ENCODE measurements at places on chromosomes 2 and 18. TPM values are rescaled to one million over a fixed set of nuclear protein-coding genes. Genes with fewer than 3 reads are reported as not detected.

- DNase-seq = no peak
Measured at GRCh38 chr2:68832233-68832869, 38.8 kb downstream of the BMP10 start.

Gene PID1
- 1.8 TPM for polyA plus RNA-seq

GRCh38 chr2:190379249-190379964 lies 28.7 kb upstream of the MFSD6 start:
- no peak for DNase-seq

- DNase-seq = no peak
Measured at GRCh38 chr18:51621864-51622160, 424.3 kb upstream of the MEX3C start.

DNA sequence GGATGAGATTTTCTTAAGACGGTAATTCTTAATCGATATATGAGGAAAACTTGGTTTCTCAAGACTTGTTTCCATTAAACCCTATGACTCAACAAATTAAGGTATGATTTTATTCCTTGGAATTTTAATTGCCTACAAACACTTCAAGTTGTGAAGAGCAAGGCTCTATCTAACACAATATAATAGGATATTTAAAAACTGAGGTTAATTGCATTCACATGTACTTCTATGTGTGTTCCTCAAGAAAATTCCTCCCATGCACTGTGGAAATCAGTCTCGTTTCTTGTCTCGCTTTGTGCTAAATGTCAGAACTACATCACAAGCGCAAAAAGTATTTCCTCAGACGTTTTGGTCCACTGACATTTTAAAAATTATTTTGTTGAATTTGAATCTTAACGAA lies 109.6 kb upstream of the UNC80 start:
- DNase-seq = no peak

DNA sequence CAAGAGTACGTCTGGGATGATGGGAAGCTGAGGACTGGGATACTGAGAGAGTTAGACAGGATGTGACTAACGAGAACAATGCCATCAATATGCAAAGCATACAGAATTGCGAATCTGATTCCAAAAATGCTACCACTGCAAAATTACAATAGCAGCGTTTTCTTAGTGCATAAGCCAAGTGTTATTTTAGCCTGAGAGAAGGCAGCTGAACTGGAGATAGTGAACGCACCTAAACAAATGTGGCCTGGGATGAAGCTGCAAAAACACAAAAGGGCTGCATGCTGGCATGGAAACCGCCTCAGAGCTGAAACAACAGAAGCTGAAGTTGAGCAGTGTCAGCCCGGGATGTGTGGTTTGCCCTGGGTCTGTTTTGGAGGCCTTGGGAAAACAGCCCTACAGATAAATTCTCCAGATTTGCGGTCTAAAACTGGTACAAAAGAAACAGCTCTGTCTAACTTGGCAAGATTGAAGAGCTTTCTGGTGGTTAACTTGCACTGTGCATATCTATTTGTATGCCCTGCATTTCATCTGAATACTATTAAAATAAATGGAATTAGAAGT lies 45.5 kb downstream of the LYPD6 start:
- no peak for DNase-seq

- DNase-seq = no peak
Measured at GRCh38 chr2:68553098-68553497, 85.7 kb downstream of the APLF start.

DNA sequence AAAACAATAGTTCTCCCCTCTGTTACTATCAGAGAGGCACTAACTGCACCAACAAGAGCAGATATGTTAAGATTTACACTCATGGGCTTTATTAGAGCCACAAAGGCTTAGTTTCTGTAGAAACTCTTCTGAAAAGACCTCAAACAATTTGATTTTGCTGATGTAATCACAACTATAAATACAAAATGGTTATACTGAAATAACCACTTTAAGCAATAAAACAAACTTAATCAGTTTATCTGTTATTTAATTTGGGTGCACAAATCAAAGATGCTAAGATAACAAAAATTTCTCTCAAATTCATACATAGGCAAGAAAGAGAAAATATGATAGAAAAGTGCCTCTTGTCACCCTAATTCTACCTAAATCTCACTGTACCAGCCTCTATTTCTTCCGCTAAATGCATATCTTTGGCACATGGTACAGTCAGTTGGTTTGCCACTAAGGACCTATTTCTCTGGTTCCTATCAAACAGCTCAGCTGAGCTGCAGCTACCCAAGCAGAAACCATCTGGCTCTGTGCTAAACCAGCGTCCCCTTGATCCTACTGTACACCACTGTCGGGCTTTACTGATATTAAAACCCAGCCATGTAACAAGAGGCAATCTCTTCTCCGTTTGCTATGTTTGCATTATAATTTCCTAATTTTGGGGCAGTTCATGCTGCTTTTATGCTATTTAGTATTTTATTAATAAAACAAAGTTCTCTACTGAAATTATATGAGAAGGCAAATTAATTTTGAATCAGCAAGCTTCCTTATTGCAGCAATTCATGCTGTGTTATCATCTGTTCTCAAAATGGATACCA lies 60.1 kb downstream of the CWC22 start:
- DNase-seq = no peak

Gene SKOR2
- not detected for polyA plus RNA-seq

Gene GLI2
- 5.2 TPM for polyA plus RNA-seq

DNA sequence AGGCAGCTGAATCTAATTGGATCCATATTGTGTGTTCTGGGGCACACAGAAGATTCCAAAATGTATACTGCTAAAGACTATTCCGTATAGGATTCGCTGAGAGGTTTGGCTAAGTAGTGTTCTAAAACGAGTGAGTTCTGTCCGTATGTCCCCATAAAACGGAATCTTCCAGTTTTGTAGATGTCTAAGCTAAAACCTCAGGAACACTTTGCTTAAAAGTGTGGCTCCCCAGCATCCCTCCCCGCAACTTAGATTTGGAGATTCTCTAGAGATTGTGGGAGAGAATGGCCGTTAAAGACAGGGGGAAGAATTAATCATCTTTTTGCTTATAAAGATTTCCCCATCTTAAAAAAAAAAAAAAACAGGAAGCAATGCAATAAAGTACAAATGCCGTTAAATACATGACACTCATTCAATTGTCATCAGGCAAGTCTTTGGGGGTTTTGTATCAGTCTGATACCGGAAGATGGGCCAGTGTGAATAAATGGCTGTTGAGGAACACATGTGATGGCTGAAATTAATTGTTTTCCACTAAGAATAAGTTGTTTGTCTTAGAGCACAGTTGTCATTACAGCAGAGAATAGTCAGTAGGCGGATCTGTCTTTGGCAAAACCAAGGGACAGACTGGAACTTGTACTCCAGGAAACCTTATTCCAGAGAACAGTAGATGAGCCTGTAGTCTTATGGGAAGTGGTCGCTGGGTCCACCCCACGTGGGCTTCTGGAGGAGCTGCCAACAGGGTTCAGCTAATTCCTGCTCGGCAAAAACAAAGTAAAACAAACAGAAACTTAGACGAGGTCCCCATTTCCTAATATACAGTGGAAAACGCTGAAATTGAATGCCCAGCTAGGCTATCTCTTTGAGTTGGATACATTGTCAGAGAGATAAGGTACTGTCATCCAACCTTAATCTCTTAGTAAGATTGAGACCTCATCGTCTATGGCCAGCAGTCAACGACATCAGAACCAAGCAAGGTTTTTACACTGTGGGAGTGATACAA lies 1.7 kb downstream of the EMILIN2 start:
- DNase-seq = no peak

- no peak for DNase-seq
Measured at GRCh38 chr2:73293534-73294171, at the start of gene EGR4. Gene EGR4, minus strand, starts transcription at chr2:73293548. Its CDS starts 231 bp downstream, at chr2:73293317.

DNA sequence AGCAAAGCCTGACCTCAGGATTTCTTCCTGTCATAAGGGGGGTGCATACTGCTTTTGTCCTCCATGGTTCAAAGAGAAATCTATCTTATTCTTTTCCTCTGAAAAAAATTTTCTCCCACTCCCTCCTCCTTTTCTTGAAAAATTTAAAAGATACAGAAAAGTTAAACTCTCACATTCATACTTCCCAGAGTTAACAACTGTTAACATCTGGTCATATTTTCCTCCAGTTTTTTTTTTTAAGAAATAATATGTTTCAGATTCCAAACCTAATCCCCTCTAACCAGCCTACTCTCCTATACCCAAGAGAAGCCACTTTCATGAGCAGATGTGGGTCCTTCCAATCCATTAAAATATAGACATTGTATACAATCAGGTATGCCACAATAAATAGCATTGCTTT lies 378.9 kb upstream of the HNRNPA3 start:
- no peak for DNase-seq

GRCh38 chr2:186984481-186984880 lies 135.5 kb upstream of the ZSWIM2 start:
- DNase-seq = no peak

GRCh38 chr2:111122631-111123421 lies 2.1 kb downstream of the BCL2L11 start:
- peak; percentile 42 for DNase-seq

Gene EHBP1
- polyA plus RNA-seq = 48.2 TPM

Gene BOD1L2
- not detected for polyA plus RNA-seq

DNA sequence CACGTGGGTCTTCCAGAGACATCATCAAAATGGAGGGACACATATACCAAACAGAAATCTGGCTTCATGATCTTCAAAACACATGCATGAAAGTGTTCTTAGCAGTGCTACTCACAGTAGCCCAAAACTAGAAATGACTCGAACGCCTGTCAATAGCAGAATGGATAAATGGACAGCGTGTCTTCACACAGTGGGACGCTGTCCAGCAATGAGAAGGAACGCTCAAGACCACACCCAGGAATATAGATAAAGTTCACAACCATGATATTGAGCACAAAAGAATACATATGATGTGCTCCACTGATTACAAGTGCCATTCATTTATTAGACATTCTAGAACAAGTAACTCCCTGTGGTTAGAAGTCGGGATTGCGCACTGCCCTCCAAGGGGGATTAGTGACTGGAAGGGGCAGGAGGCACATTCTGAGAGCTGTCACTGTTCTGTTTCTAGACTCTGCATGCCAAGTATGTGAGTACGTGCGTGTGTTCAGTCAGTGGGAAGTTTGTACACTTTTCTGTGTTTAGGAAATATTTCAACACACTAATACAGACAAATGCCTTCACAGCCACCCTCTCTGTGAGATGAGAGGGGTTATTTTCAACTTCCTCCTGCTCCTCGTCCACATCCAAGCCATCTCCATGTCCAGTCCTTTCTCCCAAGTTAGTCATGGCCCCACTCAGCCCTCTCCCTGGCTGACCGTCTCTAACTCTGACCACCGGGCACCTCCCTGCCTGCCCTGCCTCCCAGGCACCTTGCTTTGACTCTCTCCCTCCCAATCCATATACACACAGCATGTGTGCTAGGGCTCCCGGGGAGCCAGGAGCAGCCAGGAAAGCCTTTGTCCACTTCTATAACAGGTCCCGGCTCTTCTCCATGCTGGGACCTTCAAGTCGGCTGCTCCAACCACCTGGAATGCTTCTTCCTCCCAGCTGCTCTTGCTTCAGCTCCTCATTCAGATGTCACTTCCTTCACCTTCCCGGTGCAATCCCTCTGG lies 26.9 kb upstream of the TNS1 start:
- DNase-seq = no peak

GRCh38 chr2:27071990-27072830 lies 756 bp upstream of the OST4 start:
- DNase-seq = peak; percentile 73
